ENCODE measurements at places on chromosomes 12 and 14. TPM values are rescaled to one million over a fixed set of nuclear protein-coding genes. Genes with fewer than 3 reads are reported as not detected.

Gene IL31
- 54.3 TPM for total RNA-seq

- H3K4me3 ChIP-seq: no peak overlapping the region
- H3K27ac ChIP-seq: no peak overlapping the region
- H3K27me3 ChIP-seq: no peaks in the 10 kb centered on the region
- no peaks in the 10 kb centered on the region for H3K4me1 ChIP-seq
These were observed 31.3 kb downstream of the PRKAB1 start for GRCh38 chr12:119699199-119699760.

- no peak overlapping the region for H3K4me3 ChIP-seq
- peaks cover 16% of the 10 kb centered on the region for H3K27me3 ChIP-seq
- DNase-seq: no peak
- H3K36me3 ChIP-seq: no peaks in the 10 kb centered on the region
- no peak overlapping the region for H3K27ac ChIP-seq
These were observed 57.3 kb downstream of the PLEKHG3 start for GRCh38 chr14:64761441-64762043.

Gene MYF5
- total RNA-seq: not detected

- H3K27me3 ChIP-seq: peaks cover 40% of the 10 kb centered on the region
- DNase-seq: no peak
- H3K27ac ChIP-seq: no peak overlapping the region
- no peaks in the 10 kb centered on the region for H3K36me3 ChIP-seq
- H3K4me1 ChIP-seq: peaks cover 2% of the 10 kb centered on the region
These were observed 118.1 kb downstream of the SLC38A1 start for GRCh38 chr12:46150735-46151134.

DNA sequence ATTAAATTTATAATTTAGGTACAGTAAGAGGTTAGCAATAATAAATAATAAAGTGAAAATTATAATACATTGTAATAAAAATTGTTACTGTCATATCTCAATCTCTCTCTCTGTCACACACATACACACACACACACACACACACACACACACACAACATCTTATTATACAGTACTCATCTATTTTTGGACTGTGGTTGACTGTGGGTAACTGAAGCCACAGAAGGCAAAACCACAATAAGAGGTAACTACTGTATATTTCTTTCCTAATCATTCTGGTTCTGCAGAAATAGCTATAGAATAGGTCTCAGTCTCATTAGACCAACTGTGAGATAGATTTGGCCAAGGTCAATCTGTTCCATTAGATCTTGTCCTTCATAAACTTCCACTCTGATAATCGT lies 33.1 kb upstream of the PTPRO start:
- H3K4me1 ChIP-seq: peaks cover 3% of the 10 kb centered on the region
- H3K4me3 ChIP-seq: no peak overlapping the region
- no peak for DNase-seq
- H3K36me3 ChIP-seq: no peaks in the 10 kb centered on the region

GRCh38 chr14:79011091-79011919 lies 841.1 kb downstream of the NRXN3 start:
- H3K27ac ChIP-seq: no peak overlapping the region
- no peaks in the 10 kb centered on the region for H3K27me3 ChIP-seq
- no peak for DNase-seq
- H3K4me1 ChIP-seq: no peaks in the 10 kb centered on the region

DNA sequence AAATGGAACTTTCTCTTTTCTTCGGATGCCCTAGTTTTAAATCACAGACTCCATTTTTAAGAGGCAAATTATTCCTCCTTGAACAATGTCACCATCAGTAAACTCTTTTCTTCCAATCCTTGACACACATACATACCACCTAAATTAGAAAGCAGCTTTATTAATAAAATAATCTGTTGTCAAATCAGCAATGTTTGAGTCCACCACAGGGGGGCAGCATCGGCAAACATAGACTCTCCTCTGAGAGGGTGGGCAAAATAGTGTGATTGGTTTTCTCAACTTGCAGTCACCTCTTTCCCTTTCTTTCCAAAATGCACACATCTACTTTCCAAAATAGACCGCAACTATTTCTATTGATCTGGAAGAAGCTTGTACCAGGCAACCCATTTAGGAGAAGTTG lies 438.4 kb upstream of the OR4E1 start:
- peaks cover 24% of the 10 kb centered on the region for H3K4me1 ChIP-seq
- no peak for DNase-seq
- H3K4me3 ChIP-seq: peak overlapping the region; percentile 80
- H3K27ac ChIP-seq: peak overlapping the region; percentile 83
- H3K36me3 ChIP-seq: no peaks in the 10 kb centered on the region

- no peaks in the 10 kb centered on the region for H3K27me3 ChIP-seq
- no peak for DNase-seq
- no peaks in the 10 kb centered on the region for H3K36me3 ChIP-seq
- no peak overlapping the region for H3K27ac ChIP-seq
These were observed 94.1 kb downstream of the RTN1 start for GRCh38 chr14:59776468-59776867.

DNA sequence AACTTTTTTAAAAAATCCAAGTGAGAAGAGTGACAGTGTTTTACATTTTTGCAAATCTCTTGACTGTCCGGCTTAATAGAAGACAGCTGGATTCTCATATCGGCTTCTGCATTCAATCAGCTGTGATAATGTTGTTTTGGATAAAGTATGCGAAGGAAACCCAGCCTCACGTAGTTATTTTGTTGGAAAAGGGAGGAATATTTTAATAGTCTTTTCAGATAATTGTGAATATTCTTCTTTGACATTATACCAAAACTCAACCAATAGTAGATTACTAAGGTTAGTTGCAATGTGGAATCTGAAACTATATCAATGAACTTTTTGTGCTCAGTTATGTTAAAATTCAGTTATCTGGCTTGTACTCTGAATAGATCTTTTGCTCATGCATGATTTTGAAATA lies 276.5 kb downstream of the ZFP36L1 start:
- H3K27me3 ChIP-seq: no peaks in the 10 kb centered on the region
- DNase-seq: no peak
- H3K4me1 ChIP-seq: peaks cover 12% of the 10 kb centered on the region
- H3K4me3 ChIP-seq: no peak overlapping the region
- H3K36me3 ChIP-seq: no peaks in the 10 kb centered on the region

Gene FGF23
- total RNA-seq: not detected

DNA sequence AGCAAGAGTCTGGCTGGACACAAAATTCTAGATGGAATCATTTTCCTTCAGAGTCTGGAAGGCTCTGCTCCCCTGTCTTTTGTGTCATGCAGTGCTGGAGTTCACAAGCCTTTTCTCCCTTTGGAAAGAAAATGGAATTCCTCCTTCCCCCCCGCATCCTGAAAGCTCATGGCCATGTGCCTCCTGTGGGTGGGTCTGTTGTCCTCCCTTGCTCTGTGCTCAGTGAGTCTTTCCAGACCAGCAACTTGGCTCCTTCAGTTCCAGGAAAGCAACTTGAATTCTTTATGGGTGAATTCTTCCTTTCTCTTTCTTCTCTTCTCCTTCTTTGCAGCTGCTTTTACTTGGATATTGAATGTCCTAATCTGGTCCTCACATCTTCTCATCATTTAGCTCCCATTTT lies 70.2 kb downstream of the TUNAR start:
- no peak for DNase-seq
- H3K27me3 ChIP-seq: peaks cover 4% of the 10 kb centered on the region
- no peaks in the 10 kb centered on the region for H3K36me3 ChIP-seq
- H3K27ac ChIP-seq: no peak overlapping the region

Gene ANO6
- total RNA-seq: 25.7 TPM

- H3K4me1 ChIP-seq: no peaks in the 10 kb centered on the region
- H3K36me3 ChIP-seq: no peaks in the 10 kb centered on the region
- H3K4me3 ChIP-seq: no peak overlapping the region
- H3K27ac ChIP-seq: no peak overlapping the region
- H3K27me3 ChIP-seq: no peaks in the 10 kb centered on the region
These were observed 1037.3 kb upstream of the FLRT2 start for GRCh38 chr14:84492685-84493084.

DNA sequence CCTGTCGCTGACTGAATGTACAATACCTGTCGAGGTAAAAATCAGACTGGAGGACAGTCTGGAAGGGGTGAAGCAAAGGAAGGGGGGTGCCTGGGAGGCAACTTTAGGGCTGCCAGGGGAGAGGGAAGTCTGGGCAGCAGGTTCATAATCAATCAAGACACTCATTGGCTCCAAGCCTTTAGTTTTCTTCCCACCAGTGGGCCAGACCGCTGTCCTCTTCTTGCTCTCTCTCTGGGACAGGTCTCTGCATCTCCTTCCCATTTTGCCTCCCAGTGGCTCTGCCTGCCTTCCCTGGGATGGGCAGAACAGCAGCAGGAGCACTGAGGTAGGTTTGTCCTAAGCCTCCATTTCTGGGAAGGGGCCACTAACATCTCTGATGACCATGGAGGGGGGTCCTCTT lies 206.5 kb downstream of the TTC8 start:
- no peak for DNase-seq
- H3K36me3 ChIP-seq: no peaks in the 10 kb centered on the region
- no peak overlapping the region for H3K27ac ChIP-seq

DNA sequence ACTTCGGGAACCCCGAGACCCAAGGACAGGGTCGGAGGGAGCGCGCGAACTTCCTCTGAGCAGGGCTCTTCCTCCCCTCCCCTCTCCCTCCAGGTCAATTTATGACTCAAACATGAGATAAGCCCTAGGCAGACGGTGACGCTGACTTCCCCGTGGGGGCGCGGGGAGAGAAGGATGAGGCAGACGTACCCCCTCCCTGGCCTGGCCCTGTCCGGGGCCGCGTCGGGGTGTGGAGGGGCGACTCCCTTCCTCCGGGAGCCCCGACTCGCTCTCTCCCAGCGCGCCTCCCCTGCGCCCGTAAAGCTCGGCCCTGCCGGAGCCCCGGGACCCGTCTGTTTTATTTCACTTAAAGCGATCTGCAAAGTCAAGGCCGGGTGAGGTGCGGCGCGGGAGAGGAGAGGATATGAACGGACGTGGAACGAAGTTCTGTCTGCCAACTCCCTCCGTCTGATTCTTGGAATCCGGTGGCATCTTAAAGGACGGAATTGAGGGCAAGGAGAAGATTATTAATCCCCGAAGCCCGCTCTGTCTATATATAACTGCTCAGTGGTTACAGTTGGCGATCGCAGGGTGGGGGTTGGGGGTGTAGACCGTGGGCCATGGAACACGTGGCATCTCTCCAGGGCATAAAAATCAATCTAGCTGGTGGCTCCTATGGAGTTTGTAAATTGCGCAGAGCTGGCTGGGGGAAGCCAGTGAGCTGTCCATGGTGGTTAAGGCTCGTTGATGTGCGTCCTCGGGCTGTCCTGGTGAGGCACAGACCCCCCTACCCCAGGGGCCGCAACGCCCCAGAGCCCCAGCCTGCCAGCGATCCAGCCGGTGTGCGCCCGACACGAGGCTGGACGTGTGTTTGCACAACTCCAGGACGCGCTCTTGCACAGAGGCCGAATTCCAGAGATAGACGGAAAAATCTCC lies 2.9 kb upstream of the PTHLH start:
- no peak for DNase-seq
- H3K27me3 ChIP-seq: peaks cover 84% of the 10 kb centered on the region
- no peak overlapping the region for H3K4me3 ChIP-seq
- H3K36me3 ChIP-seq: no peaks in the 10 kb centered on the region
- H3K4me1 ChIP-seq: no peaks in the 10 kb centered on the region

Gene NR2C1
- total RNA-seq: 30.0 TPM

DNA sequence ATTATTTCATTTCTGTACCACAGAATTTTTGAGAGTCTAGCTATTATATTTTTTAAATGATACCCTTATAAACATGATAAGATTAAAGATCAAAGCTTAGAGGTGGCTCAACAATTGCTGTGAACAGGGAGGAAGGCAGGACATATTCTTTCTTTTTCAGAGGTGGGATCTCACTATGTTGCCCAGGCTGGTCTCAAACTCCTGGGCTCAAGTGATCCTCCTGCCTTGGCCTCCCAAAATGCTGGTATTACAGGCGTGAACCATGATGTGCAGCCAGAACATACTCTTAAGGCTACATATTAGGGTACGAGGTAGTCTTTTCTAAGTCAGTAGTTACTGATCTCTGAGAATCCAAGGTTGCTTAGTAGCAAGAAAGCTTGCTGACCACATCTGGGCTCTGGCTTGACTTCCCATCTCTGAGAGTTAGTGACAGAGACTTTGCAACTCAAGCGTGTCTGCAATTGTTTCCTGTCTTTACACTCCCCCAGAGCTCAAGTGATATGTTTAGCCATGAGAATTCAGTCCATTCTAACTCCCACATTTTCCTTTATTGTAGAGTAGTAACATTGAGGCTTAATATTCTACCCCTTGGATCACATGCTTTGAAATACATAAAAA lies 8.6 kb downstream of the RAB5B start:
- no peak overlapping the region for H3K27ac ChIP-seq
- no peaks in the 10 kb centered on the region for H3K27me3 ChIP-seq
- no peak for DNase-seq
- no peak overlapping the region for H3K4me3 ChIP-seq
- peaks cover 9% of the 10 kb centered on the region for H3K4me1 ChIP-seq

Gene KLRB1
- not detected for total RNA-seq

- H3K27me3 ChIP-seq: no peaks in the 10 kb centered on the region
- peaks cover 18% of the 10 kb centered on the region for H3K4me1 ChIP-seq
- no peak for DNase-seq
- H3K27ac ChIP-seq: peak overlapping the region; percentile 78
These were observed 4.3 kb downstream of the INF2 start for GRCh38 chr14:104693482-104694431.

Gene APOF
- not detected for total RNA-seq

- H3K4me3 ChIP-seq: no peak overlapping the region
- DNase-seq: no peak
- H3K36me3 ChIP-seq: peaks cover 38% of the 10 kb centered on the region
- no peak overlapping the region for H3K27ac ChIP-seq
- peaks cover 6% of the 10 kb centered on the region for H3K4me1 ChIP-seq
- no peaks in the 10 kb centered on the region for H3K27me3 ChIP-seq
These were observed 48.9 kb upstream of the AMN start for GRCh38 chr14:102873546-102874061.

DNA sequence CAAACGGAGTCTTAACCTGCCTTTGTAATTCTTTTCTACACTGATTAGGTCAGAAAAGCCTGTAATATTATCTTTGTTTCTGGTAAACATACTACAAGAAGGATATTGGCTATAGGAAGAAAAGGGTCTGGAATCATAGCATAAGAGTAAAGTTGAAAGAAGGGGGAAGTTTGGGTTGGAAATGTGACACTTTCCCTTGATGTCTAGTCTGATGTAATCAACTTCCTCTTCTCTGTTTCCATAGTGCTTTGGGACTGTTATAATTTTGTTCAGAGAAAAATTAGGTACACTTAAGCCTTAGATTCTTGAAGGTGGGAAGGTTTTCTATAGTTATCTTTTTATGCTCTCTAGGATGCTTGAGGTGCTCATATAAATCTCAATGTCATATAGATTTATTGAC lies 322.2 kb downstream of the AEBP2 start:
- DNase-seq: no peak
- H3K27me3 ChIP-seq: no peaks in the 10 kb centered on the region
- H3K27ac ChIP-seq: no peak overlapping the region
- H3K4me3 ChIP-seq: no peak overlapping the region

GRCh38 chr14:28412077-28412476 lies 354.5 kb upstream of the FOXG1 start:
- no peaks in the 10 kb centered on the region for H3K36me3 ChIP-seq
- H3K27me3 ChIP-seq: no peaks in the 10 kb centered on the region
- H3K27ac ChIP-seq: no peak overlapping the region
- DNase-seq: no peak

GRCh38 chr12:116818341-116818856 lies 62.8 kb downstream of the HRK start:
- peak overlapping the region; percentile 95 for H3K27ac ChIP-seq
- DNase-seq: no peak
- H3K4me1 ChIP-seq: peaks cover 13% of the 10 kb centered on the region
- H3K36me3 ChIP-seq: no peaks in the 10 kb centered on the region
- H3K27me3 ChIP-seq: peaks cover 5% of the 10 kb centered on the region

Gene KRT83
- not detected for total RNA-seq

- no peak overlapping the region for H3K4me3 ChIP-seq
- H3K4me1 ChIP-seq: no peaks in the 10 kb centered on the region
- H3K27me3 ChIP-seq: no peaks in the 10 kb centered on the region
- DNase-seq: no peak
These were observed 274.0 kb upstream of the KITLG start for GRCh38 chr12:88854260-88854659.

Measured in activated T-helper 2 cell treated with anti-CD3 and anti-CD28 coated beads, Interferon-gamma antibody, Interleukin-2, Interleukin-4, amounts not matched to agents 10 μg/mL and 5 μg/mL and 100 μg/mL, durations not matched to agents 14 hours and 24 hours and 36 hours (primary cell).